Substantia nigra (tissue), 51 donors: ENCODE measurements at places on chromosomes 6 and 20.

- DNase-seq, result no peak
Measured at GRCh38 chr20:12982098-12982497, 26.7 kb upstream of the SPTLC3 start.

GRCh38 chr20:49230021-49230420, 10.8 kb downstream of the DDX27 start:
- DNase-seq, result no peak

DNA sequence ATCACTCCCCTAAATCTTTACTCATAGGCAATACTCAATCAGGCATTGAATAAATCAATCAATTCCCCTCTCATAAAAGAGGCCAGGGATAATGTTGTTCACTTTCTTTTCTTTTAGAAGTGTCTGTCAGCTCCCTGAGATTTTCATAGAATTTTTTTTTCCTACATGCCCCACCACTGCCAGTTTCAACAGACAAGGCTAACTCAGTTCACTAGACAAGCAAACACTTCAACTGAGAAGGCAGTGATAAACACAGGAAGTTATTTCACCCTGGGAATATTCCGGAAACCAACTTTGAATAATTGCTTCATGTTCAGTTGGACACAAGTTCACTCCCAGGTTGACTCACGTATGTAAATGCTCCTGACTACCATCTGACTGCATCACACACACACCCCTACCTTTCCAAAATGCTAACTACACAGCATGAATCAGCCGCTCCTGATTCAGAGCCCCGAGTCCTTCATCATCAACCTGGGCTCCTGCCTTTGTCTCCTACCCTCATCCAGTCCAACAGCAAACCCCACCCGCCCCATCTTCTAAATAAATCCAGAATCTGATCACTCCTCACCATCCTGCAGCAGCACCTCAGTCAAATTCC, 143.9 kb downstream of the BCAS1 start:
- no peak for DNase-seq

GRCh38 chr6:37129566-37129965, 40.4 kb upstream of the PIM1 start:
- DNase-seq, result no peak

- DNase-seq, result no peak
Measured at GRCh38 chr6:167811040-167811439, 15.7 kb upstream of the AFDN start.

- DNase-seq, result no peak
Measured at GRCh38 chr6:20333721-20334269, 67.9 kb upstream of the E2F3 start.

- DNase-seq, result no peak
Measured at GRCh38 chr6:112851146-112851545, 504.0 kb downstream of the RFPL4B start.

GRCh38 chr20:43017241-43018030, 172.3 kb downstream of the PTPRT start:
- no peak for DNase-seq

GRCh38 chr6:109447878-109448555, 7.5 kb downstream of the SMPD2 start:
- no peak for DNase-seq
